GM23338 (cell line): ENCODE measurements at places on chromosomes 12 and 14. TPM values are rescaled to one million over a fixed set of nuclear protein-coding genes. Genes with fewer than 3 reads are reported as not detected.

NKX2-1 gene
- total RNA-seq = not detected in 2 replicates

GLIPR1L1 gene
- total RNA-seq = not detected in 2 replicates

LBHD2 gene
- not detected in 2 replicates for total RNA-seq

VDR gene
- total RNA-seq = 1.1 and 1.4 TPM in 2 replicates

CCDC184 gene
- 2.8 and 3.7 TPM in 2 replicates for total RNA-seq

MYH7 gene
- not detected in 2 replicates for total RNA-seq

FGF6 gene
- not detected in 2 replicates for total RNA-seq

GRCh38 chr12:92702754-92703679 lies at the start of gene PLEKHG7:
TSS of gene PLEKHG7 (plus strand) at chr12:92702989. CDS start at chr12:92706632, 3,643 bp downstream.
- DNase-seq = no peak

GRCh38 chr14:20823859-20824258 lies 21.2 kb upstream of the RNASE1 start:
- DNase-seq = no peak

DNA sequence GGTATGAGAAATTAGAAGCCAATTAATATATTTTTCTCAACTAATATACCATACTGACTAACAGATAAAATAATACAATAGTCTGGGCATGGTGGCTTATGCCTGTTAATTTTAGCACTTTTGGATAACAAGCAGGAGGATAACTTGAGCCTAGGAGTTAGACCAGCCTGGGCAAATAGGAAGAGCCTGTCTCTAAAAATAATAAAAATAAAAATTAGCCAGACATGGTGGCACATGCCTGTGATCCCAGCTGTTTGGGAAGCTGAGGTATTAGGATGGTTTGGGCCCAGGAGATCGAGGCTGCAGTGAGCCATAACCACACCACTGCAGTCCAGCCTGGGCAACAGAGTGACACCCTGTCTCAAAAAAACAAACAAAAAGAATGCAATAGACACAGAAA lies 24.7 kb downstream of the KLHDC2 start:
- DNase-seq = no peak
